ENCODE measurements at places on chromosomes 2 and 18. TPM values are rescaled to one million over a fixed set of nuclear protein-coding genes. Genes with fewer than 3 reads are reported as not detected.
A peak's percentile ranks its signal among the peaks of the same experiment; 100 is the strongest.

Gene CDCA7
- 0.25 TPM for polyA plus RNA-seq

Gene SSB
- polyA plus RNA-seq: 73.3 TPM

- no peak for DNase-seq
Measured at GRCh38 chr2:235643680-235644511, 150.1 kb downstream of the AGAP1 start.

DNA sequence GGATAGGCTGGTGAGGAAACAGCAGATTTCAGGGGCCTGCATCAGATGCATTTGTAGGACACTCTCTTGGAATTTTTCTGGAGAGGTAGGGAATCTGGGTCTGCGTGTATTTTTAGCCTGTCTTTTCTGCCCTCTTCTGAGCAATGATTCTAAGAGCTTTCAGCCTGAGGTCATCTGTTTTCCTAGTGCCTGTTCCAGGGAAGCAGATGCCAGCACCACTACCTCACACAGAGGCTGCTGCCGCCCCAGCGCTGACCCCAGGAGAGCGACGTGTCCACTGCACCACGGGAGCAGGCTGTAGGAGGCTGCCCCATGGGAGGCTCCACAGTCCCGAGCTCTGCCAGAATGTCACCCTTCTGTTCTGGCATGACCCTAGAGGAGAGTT, 316.5 kb downstream of the CYP26B1 start:
- peak; percentile 82 for DNase-seq

GRCh38 chr2:1727101-1727771, 17.1 kb downstream of the PXDN start:
- DNase-seq: peak; percentile 79

All from right cardiac atrium (tissue), 5 donors.